ENCODE measurements at places on chromosomes 1 and 21.

DNA sequence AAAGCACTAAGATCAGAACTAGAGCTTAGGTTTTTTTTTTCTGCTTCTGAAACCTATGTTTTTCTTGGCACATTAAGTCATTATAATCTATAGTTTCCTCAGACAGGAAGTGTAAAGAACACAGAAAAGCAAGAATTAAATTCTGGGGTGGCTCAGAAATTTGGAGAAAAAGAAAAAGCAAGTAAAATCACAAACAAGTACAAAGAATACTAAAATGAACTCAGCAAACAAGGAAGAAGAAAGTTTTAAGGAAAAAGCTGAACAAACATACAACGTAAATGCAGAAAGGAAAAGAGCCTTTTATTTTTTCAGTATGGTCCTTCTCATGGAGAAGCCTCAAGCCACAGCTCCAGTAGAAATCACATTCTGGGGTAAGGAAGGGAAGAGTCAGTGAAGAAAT lies 8.6 kb upstream of the CNN3 start:
- DNase-seq, result no peak

DNA sequence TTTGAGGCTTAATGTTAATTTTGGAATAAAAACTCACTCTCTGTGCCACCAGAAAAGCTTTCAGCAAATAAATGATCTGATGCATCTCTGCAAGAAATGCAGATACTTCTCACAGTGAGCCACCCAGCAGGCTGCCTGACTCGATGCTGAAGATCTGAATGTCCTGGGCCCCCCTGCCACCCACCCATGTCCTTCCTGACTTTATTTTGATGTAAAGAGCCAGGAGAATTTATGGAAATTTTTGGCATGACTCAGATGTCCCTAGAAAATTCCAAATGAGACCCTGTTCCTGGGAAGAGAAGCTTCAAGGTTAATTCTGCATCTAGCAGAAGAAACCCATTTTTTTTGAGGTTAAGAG lies 62.8 kb upstream of the COA6 start:
- no peak for DNase-seq

DNA sequence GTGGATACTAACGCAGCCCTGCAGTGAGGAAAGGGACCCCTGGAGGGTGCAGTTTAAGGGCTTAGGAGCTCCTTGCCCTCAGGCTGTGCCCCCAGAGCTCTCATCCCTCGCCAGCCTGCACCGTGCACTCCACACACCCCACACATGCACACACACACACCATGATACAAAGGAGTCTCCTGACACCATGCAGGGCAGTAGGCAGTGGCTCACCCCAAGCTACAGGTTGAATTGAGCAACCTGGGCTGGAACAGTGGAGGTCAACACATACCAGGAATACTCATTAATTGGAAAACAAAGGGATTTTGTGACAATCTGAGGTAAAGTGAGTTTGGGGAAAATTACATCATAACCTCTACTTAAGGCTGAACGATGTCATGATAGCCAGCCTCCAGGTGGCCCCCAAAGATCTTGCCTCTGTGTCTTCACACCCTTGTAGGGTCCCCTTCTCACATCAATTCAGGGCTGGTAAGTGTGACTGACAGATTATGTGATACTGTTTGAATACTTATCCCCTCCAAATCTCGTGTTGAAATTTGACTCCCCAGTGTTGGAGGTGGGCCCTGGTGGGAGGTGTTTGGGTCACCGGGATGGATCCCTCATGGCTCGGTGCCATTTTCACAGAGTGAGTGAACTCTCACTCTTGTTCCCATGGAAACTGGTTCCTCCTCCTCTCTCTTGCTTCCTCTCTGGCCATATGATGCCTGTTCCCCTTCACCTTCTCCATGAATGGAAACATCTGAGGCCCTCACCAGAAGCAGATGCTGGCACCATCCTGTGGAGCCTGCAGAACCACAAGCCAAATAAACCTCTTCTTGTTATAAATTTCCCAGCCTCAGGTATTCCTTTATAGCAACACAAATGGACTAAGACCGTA lies 111.0 kb upstream of the RAB4A start:
- DNase-seq, result no peak

GRCh38 chr1:98045767-98046641 lies 125.2 kb upstream of the DPYD start:
- no peak for DNase-seq

DNA sequence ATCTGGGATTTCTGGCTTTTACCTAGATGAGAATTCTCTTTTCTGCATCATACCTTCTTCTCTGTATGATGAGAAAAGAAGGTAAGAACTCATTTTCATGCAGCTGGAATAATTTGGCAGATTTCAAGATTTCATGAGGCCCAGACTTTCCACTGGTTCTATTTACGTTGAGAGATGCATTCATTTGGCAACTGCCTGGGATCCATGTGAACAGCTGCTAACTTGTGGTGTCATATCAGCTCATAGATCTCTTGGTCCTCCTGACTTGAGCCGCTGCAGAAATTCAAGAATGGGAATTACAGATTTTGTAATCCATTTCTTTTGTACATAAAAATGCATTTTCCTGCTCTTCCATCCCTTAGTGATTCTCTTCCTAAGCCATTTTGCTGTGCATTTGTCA lies 17.1 kb upstream of the C1orf87 start:
- no peak for DNase-seq

GRCh38 chr21:23601549-23601948 lies 2005.7 kb downstream of the MRPL39 start:
- DNase-seq, result no peak

GRCh38 chr1:21669258-21670058 lies at the start of gene RAP1GAP:
TSS of gene RAP1GAP (minus strand) at chr1:21669357. CDS start at chr1:21620032, 49,325 bp downstream.
- DNase-seq, result peak; percentile 54

GRCh38 chr1:147721716-147722115 lies 38.7 kb downstream of the GJA5 start:
- no peak for DNase-seq

- DNase-seq, result no peak
These were observed 343.2 kb downstream of the OLFM3 start for GRCh38 chr1:101653482-101653946.

GRCh38 chr21:33051925-33052324 lies 18.0 kb upstream of the OLIG1 start:
- DNase-seq, result no peak

DNA sequence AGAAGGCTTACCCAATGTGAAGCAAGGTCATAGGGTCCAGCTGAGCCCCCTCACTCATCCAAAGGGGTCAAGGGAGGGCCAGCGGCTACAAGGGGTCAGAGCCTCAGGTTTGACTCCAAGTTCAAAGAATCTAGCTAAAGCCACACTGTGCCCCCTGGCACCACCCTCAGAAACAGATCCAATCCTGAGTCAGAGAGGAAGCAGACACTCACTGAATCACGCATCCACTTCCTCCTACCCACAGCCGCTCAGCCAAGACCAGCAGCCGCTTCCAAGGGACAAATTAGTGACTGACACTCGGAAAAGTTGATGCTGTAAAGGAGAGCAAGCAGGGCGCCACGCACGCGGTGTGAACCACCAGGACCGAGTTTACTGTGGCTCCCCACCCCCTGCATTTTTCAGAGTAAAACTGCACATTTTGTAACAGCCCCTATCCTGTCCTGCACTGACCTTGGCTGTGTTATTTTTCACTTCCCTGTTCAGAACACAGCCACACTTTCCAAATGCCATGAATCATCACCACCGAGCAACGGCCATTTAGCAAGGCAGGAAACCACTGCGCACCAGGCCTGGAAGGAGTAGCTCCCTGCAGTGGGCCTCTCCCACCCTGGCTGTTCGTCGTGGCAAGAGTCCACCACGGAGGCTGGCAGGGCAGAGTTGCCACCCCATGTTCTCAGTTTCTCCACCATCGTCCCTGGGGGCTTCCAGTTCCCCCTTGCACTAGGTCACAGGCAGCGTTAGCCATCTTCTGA lies 147.8 kb downstream of the TOMM20 start:
- DNase-seq, result no peak

GRCh38 chr1:172766462-172766861 lies 107.6 kb downstream of the FASLG start:
- no peak for DNase-seq

DNA sequence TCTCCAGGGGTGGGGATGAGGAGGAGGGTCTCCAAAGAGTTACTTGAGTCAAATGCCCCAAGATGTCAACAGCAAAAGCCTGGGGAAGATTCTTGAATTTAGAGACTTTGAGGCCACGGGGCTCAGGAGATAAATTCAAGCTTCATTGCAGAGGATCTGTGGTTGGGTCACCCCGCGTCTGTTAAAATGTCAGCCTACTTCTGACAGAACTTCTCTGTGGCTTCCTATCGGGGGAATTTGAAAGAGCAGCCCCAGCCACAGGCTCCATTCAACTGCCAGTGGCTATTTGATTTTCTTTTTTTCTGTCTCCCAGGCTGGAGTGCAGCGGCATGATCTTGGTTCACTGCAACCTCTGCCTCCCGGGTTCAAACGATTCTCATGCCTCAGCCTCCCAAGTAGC lies 62.5 kb upstream of the EFHD2 start:
- DNase-seq, result no peak

GRCh38 chr1:203381151-203381751 lies 30.3 kb upstream of the FMOD start:
- DNase-seq, result no peak

GRCh38 chr1:68791800-68792199 lies 294.9 kb upstream of the DEPDC1 start:
- no peak for DNase-seq

DNA sequence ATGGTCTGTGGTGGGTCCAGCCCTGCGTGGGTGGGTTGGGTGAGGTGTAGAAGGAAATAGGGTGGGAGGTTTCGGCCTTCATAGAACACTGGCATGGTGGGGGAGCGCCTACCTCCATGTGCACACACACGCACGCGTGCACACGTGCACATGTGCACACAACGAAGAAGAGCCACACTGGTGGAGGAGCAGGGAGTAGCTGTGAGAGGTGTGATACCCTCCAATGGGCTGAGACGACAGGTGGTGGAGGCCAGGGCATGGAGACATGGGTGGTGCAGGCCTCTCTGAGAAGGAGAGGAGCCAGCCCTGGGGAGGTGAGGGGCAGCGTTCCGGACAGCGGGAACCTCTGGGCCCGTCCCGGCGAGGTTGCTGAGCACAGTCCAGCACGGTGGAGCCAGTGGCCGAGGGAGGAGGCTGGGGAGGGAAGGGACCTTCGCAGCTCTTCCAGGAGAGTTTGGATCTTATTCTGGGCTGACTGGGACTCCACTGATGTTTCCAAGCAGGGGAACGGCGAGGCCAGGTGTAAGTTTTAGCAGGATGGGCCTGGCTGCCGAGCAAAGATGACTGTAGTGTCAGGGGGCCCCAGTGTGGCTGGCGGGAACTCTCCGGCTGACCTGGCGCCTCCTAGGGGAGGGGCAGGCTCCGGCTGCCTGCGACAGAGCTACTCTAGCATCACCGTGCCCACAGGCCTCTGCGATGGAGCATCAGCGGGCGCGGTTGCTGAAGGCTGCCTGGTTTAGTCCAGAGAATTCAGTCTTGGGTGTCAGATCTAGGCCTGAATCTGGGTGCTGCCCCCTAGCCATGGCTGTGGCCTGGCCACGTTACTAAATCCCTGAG lies 107.2 kb downstream of the ARHGEF10L start:
- no peak for DNase-seq

GRCh38 chr1:167289966-167290365 lies 69.3 kb downstream of the POU2F1 start:
- DNase-seq, result no peak

DNA sequence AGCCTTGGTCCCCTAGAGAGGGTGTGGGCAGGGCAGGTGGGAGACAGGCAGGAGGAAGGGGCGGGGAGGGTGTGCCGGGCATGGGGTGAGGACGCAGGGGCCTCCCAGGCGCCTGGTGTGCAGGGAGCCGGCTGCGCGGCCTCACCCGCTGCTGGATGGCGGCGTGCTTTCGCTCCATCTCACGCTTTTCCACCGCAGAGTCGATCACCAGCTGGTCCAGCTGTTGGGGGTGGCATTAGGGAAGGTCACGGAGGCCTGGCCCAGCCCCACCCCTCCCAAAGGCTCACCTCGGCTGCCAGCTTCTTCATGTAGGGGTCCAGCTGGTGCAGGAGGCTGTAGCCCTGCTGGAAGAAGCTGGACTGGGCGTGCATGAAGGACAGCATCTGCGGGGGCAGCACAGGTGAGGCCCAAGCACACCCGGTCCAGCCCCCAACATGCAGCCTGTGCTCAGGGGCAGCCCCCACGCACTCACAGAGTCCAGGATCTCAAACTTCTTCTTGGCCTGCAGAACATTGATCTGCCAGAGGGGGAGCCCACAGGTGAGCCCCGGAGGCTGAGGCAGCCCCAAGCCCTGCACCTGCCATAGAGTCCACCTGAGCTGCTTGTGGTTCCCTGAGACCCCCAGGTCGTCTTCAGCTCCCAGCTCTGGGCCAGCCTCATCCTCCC lies 7.9 kb downstream of the ACAP3 start:
- no peak for DNase-seq

DNA sequence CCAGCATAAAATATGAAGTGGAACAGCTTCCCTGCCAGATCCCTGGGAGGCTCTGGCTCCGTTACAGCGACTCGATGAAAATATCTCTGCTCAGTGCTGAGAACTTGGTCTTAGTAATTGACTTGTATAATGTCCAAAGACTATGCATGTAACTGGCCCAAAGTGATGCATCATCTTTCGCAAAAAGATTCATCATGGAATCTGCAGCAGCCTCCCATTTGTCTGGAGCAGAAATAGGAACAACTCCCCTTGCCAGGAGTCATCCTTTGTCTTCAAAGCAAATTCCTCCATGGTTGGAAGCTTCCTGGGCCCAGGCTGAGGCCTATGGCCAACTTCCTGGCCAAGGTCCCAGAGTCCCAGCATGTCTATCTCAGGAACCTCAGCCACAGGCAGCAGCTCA lies 16.9 kb upstream of the SLC6A17 start:
- DNase-seq, result no peak

DNA sequence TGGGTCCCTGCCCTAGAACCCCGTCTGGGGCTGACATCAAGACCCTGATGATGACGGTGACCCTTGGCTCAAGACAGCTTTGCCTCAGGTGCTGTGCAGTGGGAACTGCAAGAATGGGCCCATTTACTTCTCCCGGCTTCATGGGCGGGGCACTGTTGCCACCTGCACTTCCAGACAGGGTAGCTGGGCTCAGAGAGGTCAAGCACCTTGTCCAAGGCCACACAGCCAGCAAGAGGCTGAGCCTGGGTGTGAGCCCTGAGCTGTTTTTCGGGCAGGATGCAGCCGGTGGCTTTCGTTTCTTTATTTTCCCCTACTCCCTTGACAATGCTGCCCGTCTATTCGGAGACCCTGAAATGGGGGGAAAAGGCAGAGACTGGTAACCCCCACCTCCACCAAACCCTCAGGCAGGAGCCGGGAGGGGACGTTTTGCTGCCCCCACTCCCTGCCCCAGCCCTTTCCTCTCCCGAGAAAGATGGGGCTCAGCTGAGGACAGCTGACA lies 91.7 kb downstream of the PRDM16 start:
- DNase-seq, result no peak

DNA sequence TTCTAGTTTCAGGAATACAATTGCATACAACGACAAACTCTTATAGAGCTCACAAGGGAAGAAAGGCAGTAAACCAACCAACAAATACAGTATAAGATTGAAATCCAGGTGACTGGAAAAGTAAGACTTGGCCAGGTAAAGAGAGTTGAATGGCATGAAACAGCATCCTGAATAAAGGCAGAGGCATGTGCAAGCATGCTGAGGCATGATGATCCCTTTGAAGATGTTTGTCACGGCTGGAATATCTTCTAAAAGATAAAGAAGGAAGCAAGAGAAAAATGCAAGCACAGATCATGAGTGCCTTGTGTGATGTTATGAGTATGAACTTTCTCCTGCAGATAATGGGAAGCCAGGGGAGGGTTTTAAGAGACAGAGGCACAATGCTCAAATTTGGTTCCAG lies 83.3 kb upstream of the SPATA6 start:
- DNase-seq, result no peak

GRCh38 chr1:37811027-37811655 lies 3.1 kb upstream of the YRDC start:
- peak; percentile 81 for DNase-seq

All from hematopoietic multipotent progenitor cell treated with erythropoietin and hydrocortisone succinate and interleukin-3 and kit ligand, for 15 days (in vitro differentiated cells).